Cortex of kidney (tissue), 1 donor: ENCODE measurements at places on chromosomes 3 and 15.

GRCh38 chr3:62378921-62379320 lies 5.6 kb upstream of the FEZF2 start:
- no peak for DNase-seq

- no peak for DNase-seq
Observed at GRCh38 chr3:178583963-178584575, 47.8 kb downstream of the KCNMB2 start.

- DNase-seq = no peak
Observed at GRCh38 chr3:177921153-177921552, 615.1 kb upstream of the KCNMB2 start.

- DNase-seq = no peak
Observed at GRCh38 chr15:62727501-62727900, 315.0 kb upstream of the TPM1 start.

- no peak for DNase-seq
Observed at GRCh38 chr3:64612082-64612860, 75.5 kb downstream of the ADAMTS9 start.
